ENCODE measurements at places on chromosomes 5 and 9.
A peak's percentile ranks its signal among the peaks of the same experiment; 100 is the strongest.

DNA sequence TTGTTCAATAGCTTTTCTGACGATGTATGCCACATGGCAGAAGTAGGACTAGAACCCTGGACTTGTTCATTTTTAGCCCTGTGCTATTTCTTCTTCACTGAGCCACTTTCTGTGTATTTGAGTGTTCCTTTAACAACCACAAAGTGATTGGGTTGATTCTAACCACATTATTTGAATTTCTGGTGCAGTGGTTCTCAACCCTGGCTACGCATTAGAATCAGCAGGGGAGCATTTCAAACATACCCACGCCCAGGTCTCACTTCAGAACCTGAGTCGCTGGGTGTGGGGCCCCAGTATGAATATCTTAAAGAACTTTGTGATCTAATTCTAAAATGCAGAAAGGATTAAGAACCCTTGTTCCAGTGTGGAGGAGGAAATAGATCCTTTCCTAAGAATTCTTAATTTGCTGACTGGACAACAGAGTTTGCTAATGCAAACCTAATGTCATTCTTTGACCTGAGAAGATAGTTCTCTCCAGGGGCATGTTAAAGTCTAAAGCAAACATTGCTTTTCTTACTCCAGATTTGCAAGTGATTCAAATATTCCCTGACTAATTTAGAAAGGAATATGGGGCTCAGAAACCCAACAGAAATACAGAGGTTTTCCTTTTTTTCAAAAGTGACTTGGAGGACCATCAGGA, 75.4 kb upstream of the GDNF start:
- DNase-seq, result no peak

DNA sequence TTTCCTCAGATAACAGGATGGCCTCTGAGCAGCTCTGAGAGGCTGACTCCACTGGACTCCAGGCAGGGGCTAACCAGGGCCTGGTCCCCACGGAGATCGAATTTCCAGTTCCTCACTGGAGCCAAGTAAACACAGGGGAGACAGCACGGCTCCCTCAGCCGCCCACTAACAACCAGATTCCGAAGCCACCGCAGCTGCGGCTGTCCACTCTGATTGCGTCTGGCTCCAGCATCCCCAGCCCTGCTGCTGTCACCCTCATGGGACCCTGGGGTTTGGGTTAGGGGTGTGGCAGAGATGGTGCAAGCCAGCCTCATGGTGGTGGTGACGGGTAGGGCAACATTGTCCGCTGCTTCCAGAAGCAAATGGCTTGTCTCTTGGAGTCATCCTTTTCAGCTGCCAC, 172.6 kb downstream of the RGS3 start:
- no peak for DNase-seq

GRCh38 chr5:43152946-43153345, 32.2 kb downstream of the ZNF131 start:
- DNase-seq, result no peak

DNA sequence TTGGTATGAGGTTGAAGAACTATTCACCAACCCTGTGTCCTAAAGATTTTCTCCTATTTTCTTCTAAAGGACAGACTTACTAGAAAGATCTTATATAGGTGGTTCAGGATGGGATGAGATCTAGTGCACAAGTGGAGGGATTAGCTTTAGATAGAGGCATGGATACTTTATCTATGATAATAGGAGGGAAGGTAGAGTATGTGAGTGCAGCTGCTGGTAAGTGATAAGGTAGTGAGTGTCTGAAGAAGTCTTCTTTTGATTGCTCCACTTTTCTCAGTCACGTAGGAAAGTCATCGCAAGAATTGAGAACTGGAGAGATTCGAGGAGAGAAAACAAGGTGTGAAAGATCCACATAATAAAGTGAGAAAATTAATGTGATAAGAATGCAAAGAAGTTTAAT, 6.0 kb upstream of the NDUFS4 start:
- no peak for DNase-seq

DNA sequence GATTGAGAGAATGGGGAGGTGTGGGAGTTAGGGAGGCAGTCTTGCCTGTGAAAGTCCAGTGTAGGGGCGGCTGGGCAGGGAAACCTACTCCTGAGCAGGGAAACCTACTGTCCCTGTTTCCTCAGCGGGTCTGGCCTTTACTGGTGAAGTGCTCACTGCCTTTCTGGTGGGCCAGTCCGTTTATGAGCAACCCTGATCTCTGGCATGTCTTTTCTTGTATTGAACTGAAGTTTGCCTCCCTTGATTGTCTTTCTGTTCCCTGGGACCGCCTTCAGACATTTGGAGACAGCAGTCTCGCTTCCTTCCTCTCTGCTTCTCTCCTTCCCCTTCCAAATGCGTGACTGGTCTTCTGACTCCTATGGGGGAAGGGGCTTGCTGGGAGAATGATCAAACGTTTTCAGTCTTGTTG, 2.9 kb downstream of the SNX18 start:
- no peak for DNase-seq

- DNase-seq, result no peak
Observed at GRCh38 chr9:117046666-117047327, 359.7 kb downstream of the TRIM32 start.

DNA sequence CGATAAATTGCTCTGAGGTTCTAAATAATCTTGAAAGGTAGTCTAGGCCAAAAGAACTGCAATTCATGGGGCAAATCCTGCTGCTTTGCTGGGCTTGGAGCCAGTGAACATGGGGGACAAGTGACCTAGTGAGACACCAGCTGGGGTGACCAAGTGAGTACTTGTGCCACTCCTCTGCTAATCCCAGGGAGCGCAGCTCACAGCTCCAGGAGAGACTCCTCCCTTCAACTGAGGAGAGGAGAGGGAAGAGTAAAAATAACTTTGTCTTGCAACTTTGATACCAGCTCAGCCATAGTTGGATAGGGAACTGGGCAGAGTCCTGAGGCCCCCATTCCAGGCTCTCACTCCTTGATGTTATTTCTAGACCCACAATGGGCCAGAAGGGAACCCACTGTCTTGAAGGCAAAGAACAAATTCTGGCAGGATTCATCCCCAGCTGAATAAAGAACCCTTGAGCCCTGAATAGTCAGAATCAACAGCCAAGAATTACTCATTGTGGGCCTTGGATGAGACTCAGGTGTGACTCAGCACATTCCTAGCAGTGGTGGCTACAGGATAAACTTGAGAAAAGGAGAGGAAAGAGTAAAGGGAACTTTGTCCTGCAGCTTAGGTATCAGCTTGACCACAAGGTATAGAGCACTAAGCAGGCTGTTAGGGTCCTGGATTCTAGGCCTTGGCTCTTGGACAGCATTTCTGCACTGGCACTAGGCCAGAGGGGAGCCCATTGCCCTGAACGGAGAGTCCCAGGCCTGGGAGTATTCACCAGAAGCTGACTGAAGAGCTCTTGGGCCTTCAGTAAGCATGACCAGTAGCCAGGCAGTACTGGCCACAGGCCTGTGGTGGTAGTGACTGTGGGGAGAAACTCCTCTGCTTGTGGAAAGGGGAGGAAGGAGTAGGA, 288.3 kb upstream of the CDH18 start:
- no peak for DNase-seq

DNA sequence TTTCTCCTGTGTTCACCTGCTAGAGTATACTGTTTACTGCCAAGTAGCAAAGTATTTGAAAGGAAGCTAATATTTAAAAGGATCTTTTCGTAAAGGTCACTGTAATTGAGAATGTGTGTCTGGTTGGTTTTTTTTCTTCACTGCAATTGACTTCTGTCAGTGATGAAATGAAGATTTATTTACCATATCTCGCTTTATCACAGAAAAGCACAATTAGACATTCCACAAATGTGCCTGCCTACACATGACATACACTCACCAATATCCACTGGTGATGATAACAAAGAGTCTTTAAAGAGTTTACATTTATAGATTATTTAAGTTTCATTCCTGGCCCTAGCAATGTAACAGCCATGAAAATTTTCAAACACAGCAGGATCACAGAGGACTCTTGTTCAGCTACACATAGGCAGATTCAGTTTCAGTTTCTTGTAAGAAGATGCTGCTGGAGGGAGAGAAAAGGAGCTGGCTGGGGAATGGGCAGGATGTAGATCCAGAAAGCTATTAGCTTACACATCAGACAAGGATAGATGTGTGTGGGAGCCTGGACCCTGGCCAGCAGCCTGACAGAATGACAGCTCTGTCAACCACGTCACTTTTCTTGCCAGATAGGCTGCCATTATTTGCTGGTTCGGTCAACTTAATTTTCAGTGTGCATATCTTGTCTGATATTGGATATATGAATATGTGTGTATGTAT, 104.0 kb downstream of the GDNF start:
- DNase-seq, result no peak

GRCh38 chr9:135272608-135273007, 185.1 kb downstream of the OLFM1 start:
- DNase-seq, result no peak

GRCh38 chr9:115211413-115212124, 93.6 kb upstream of the TNC start:
- no peak for DNase-seq

- DNase-seq, result no peak
Observed at GRCh38 chr5:66747607-66748006, 151.4 kb downstream of the MAST4 start.

DNA sequence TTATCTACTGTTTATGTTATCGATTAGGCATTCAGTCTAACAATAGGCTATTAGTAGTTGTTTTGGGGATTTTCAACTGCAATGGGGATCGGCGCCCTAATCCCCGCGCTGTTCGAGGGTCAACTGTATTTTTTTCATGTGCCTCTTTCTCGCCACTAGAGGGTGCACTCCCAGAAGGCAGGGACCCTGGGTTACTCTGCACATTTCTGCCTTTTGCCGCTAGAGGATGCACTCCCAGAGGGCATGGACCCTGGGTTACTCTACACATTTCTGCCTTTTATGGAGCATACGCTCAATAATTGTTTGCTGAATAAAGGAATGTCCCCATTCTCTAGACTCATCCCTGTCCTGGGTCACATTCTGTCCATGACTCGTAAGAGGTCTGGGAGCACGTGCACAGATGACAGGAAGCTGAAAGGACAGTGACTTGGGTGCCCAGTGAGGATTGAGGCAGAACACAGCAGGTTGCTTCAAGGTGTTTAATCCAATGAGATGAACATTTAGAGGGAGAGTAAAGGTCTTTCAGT, 27.9 kb upstream of the RECK start:
- peak; percentile 75 for DNase-seq

GRCh38 chr9:96067004-96067403, 191.5 kb downstream of the ERCC6L2 start:
- DNase-seq, result no peak

DNA sequence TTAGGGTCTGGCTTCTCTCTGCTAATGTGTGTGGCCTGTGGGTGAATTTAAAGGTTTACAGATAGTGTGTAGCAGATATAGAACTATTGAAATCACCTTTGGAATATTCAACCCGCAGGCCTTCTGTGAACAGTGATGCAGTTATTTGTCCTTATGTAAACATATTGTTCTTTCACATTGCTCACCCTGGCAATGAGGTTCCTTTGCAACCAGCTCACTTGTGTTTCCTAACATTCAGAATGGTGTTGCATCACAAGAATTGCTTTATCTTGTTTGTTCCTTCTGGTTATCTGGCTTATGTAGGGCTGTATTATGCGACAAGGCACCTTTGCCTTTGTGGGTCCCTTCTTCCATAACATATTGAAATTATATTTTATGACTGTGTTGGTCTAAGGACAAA, 370.3 kb downstream of the NNT start:
- DNase-seq, result no peak

GRCh38 chr5:159504857-159505304, 174.6 kb upstream of the IL12B start:
- DNase-seq, result no peak

GRCh38 chr5:155103146-155103545, 89.6 kb downstream of the KIF4B start:
- no peak for DNase-seq

- DNase-seq, result no peak
Observed at GRCh38 chr5:3258050-3258449, 337.6 kb upstream of the IRX1 start.

GRCh38 chr5:127757576-127757975, 54.4 kb downstream of the CCDC192 start:
- DNase-seq, result peak; percentile 45

DNA sequence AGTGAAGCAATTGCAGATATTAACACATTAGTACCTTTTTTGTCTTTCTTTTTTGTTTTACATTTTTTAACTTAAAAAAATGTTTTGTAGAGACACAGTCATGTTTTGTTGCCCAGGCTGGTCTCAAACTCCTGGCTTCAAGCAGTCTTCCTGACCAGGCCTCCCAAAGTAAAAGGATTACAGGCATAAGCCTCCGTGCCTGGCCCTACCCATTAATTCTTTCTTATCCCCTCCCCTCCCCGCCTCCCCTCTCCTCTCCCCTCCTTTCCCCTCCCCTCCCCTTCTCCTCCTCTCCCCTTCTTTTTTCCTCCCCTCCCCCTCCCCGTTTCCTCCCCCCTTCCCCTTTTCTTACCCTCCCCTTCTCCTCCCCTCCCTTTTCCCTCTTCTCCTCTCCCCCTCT, 182.4 kb downstream of the FER start:
- no peak for DNase-seq

GRCh38 chr5:148384380-148384737, 601 bp downstream of the FBXO38 start:
- DNase-seq, result no peak

- no peak for DNase-seq
Observed at GRCh38 chr5:104952876-104953275, 1390.3 kb upstream of the NUDT12 start.

DNA sequence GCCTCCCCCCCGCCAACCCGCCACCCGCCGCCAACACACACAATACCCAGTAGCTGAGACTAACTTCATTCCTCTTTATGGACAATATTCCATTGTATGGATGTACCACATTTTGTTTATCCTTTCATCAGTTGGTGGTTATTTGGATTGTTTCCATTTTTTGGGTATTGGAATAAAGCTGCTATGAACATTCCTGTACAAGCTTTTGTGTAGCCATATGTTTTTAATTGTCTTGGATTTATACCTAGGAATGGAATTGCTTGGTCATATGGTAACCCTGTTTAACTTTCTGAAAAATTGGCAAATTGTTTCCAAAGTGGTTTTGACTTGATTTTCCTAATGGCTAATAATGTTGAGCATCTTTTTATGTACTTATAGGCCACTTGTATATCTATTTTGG, 4.9 kb upstream of the UBTD2 start:
- DNase-seq, result no peak

- no peak for DNase-seq
Observed at GRCh38 chr9:127803507-127804352, 1.0 kb downstream of the FPGS start.

GRCh38 chr5:73823508-73823925, 197.5 kb downstream of the ARHGEF28 start:
- DNase-seq, result no peak

GRCh38 chr9:38621434-38622287, 1.3 kb upstream of the ANKRD18A start:
- peak; percentile 24 for DNase-seq

DNA sequence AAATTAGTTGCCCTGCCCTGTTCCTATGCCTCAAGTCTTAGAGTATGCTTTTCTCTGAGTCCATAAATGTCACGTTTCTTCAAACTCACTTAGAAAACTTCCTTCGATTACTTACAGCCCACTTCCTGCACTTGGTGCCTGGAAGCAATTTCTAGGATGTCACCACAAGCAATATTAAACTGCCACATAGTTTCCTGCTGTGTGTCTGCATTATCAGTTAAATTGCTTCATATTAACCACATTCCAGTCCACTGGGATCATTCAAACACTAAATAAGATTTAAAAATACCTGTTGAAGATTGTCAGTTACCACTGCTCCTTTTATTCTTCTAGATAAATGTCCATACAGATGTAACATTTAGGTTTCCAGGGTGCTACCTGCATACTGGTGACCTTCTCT, 4.1 kb downstream of the DENND1A start:
- peak; percentile 75 for DNase-seq

All from Jurkat, Clone E6-1 (cell line).